Kasumi-1 (cell line): ENCODE measurements at places on chromosomes 4 and X.
A peak's percentile ranks its signal among the peaks of the same experiment; 100 is the strongest.

DNA sequence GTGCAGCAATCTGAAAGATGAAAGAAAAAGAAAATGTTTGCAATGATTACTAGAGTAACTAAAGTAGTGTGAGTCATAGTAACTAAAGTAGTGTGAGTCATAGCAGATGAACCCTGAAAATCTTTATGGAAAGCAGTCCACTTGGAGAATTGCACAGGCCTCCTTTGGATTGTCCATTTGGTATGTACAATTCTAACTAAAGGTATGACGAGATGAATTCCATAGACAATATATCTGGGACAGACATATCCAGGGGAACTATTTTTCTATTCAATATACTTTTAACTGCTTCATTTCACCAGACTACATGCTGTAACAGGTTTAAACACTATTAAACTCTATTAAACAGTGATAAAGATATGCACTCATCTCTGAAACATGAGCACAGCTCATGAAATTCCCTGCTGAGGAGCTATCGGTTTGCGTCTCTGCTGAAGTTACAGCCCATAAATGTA is 798.7 kb downstream of the PCDH7 start:
- DNase-seq: no peak

DNA sequence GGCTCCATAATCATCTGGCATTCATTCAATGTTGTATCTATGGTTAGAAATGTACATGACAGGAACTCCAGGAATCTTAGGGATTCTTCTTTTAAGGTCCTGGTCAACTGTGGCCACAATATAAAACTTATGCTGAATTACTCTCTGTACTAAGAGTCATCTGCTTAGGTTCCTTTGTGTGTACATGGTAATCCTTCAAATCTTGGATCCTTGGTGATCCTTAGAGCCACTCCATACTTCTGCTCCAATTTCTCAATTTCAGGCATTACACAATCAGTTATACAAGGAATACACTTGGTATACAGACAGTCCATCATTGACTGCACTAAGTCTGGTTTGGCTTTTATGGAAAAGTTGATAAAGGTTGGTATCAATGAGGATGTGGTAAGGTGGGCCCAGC is 5.8 kb downstream of the SRD5A3 start:
- DNase-seq: no peak

GRCh38 chr4:128711361-128711760 is 98.1 kb upstream of the JADE1 start:
- DNase-seq: no peak

DNA sequence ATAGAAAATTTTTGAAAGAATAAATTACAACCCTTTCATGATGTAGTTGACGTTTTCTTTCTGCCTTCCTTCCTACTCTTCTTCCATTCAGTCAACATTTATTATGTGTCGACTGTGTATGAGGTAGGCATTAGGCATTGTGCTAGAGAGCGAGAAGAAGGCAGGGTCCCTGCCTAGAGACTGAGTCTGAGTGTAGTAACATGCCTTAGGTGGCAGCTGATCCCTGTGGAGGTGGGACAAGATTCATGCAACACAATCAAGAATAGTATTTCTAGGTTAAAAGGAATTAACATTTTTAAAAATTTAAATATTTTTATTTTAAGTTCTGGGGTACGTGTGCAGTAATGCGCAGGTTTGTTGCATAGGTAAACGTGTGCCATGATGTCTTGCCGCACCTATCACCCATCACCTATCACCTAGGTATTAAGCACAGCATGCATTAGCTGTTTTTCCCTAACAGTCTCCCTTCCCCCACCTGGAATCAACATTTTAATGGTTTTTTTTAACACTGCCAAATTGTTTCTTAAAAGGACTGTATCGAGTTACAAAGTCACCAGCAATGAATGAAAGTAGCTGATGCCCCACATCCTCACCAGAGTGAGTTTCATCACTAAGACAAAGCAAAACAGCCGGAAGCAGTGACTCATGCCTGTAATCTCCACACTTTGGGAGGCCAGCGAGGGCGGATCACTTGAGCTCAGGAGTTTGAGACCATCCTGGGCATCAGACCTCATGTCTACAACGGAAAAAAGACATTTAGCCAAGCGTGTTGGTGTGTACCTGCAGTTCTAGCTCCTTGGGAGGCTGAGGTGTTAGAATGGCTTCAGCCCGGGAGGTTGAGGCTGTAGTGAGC is 84.0 kb downstream of the WWC2 start:
- peak; percentile 86 for DNase-seq

GRCh38 chrX:15998350-15998749 is 125.0 kb upstream of the GRPR start:
- no peak for DNase-seq

- no peak for DNase-seq
These were observed 43.2 kb downstream of the GALNT7 start for GRCh38 chr4:173211838-173212237.

DNA sequence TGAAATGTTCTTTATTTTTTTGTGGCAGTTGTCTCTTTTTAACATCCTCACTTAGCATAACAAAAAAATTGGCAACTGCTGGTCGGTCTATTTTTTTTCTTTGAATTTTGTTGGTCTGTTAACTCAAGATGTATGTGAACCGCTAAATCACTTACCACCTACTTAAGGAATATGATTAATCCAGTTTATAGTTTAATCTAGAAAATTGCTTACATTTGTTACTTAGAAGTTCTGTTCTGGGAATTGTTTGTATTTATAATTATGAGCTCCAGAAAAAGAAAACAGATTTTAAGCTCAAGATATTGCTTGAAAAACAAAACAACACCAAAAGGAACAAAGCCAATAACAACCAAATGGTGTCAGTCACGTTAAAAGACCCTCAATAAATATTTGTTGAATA is 66.1 kb upstream of the KLHL13 start:
- DNase-seq: no peak

DNA sequence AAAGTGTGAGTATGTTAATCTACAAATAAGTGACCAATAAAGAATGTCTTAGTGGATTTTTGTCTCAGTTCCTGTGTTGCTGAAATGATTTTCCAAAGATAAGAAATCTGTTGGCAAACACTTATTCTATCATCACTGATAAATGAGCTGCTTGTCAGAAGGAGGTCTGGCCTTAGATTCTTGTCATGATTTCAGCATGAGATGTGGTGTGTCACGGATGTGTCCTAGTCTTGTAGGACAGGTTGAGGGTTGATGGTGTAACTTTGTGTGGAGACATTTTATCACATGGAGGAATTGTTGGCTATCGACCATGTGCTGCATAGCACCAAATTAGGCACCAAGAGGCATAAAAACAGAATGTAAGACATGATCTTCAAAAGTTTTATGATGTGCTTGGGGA is 31.8 kb upstream of the LIMCH1 start:
- no peak for DNase-seq

- DNase-seq: no peak
These were observed 125.8 kb downstream of the IRF2 start for GRCh38 chr4:184348311-184349233.

DNA sequence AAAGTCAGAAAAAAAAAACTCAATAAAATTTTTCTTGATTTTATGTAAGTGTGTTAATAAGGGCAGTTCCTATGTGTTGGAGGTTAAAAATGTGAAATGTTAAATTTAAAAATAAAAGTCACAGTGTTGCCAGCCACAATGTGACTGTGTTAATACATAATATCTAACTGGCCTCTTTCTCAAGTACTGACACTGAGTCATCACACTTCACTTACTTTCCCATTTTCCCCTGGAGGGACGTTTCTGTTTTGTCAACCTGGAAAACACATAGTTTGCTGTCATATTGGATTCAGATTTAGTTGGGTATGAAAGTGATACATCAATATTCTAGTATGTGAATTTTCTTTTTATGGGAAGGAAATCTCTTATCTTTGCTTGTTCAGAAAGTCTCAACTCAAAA is 46.4 kb downstream of the ARHGEF38 start:
- DNase-seq: no peak

DNA sequence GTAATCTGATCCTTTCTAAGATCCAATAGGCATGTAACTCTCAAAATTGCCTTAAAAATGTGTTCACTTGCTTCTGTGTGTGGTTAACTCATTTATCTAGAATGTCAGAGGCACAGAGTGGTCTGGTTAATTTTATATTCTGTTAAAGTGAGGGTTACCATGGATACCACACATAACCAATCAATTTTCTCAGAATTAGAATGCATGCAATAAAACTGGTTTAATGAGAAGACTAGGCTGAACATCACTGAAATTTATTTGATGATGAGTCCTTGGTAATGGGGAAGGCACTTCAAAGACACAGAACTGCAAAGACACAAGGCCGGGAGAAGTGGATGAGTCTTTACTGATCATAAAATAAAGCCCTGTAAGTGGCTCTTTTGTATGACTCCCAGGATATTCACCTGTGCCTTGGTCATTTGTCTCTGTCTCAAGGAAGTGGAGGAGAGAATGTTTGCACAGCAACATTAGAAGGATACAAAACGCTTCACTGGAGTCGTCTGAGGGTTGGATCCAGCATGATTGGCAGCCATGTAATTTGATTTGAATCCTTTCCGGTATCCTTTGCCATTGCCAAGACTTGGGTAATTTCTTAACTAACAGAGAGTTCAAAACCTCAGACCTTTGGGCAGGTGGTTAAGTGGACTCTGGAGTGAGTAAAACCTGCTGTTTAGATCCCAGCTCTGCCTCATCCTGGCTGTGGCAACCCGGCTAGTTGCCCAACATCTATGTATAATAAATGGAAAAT is 94.0 kb upstream of the RBPJ start:
- DNase-seq: no peak

- DNase-seq: no peak
These were observed 83.3 kb upstream of the VCX2 start for GRCh38 chrX:8254401-8254800.

DNA sequence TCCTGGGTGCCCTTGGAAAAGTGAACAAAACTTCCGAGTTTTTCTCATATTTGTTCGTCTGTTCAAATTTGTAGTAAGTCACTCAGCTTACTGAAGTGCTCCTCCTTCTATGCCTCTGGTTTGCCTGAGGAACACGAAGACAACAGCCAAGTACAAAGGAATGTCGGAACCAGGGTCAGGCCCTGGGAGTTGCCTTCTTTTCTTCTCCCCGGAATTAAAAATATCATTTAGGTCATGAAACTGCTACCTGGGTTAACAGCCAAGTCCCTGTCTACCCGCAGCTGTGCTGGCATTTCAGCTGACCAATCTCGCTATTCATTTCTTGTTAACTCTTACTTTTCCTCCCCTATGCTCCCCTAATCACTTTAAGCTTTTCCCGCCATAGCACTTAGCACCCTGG is 137.6 kb upstream of the TEX13D start:
- no peak for DNase-seq

GRCh38 chrX:39752815-39753214 is 344.9 kb downstream of the BCOR start:
- DNase-seq: no peak

GRCh38 chrX:132169554-132169953 is 41.7 kb upstream of the FRMD7 start:
- DNase-seq: no peak

GRCh38 chr4:72567036-72567435 is 2.0 kb downstream of the ADAMTS3 start:
- peak; percentile 47 for DNase-seq

GRCh38 chrX:40065296-40066046 is 32.3 kb downstream of the BCOR start:
- DNase-seq: no peak

DNA sequence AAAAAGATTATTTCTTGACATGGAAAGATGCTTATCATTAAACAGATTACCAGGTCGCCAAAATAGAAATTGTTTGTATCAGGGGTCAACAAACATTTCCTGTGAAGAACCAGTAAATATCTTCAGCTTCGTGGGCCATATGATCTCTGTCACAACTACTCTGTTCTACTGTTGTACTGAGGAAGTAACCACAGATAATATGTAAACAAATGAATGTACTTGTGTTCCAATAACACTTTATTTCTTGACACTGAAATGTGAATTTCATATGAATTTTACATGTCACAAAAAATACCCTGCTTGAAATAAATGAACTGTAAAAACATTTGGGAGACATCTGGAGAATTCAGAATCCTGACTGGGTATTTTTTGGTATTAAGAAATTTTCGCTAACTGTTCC is 4.7 kb upstream of the FHL1 start:
- no peak for DNase-seq

GRCh38 chrX:40646489-40647306 is 663 bp downstream of the CXorf38 start:
- no peak for DNase-seq

GRCh38 chr4:99180382-99181070 is 36.4 kb upstream of the ADH4 start:
- DNase-seq: peak; percentile 5

DNA sequence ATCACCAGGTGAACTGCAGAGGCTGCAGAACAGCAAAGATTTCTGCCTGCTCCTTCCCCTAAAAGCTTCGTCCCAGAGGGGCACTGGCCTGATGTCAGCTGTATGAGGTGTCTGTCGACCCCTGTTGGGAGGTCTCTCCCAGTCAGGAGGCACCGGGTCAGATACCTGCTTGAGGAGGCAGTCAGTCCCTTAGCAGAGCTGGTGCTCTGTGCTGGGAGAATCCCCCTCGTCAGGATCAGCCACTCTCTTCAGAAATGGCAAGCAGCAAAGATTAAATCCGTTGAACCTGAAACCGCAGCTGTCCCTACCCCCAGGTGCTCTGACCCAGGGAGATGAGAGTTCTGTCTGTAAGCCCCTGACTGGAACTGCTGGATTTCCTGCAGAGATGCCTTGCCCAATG is 1166.3 kb upstream of the ADGRL3 start:
- DNase-seq: no peak

GRCh38 chr4:26197018-26197779 is 123.6 kb upstream of the RBPJ start:
- DNase-seq: peak; percentile 92

DNA sequence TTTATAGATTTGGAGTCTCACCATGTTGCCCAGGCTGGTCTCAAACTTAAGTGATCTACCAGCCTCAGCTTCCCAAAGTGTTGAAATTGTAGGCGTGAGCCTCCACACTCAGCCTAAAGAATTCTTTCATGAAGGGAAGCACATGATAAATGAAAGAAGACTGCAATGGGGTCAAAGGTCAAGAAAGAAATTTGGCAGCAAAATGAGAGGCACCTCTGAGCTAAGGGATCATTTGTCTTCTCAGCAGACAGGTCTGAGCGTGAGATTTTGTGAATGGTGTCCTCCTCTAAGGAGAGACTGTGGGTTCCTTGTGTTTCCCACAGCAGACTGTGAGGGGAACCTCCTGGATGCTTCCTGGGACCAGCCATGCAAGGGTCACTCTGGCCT is 57.5 kb upstream of the EGFL6 start:
- DNase-seq: no peak

- peak; percentile 83 for DNase-seq
These were observed 24.9 kb upstream of the ZDHHC15 start for GRCh38 chrX:75547783-75548182.

DNA sequence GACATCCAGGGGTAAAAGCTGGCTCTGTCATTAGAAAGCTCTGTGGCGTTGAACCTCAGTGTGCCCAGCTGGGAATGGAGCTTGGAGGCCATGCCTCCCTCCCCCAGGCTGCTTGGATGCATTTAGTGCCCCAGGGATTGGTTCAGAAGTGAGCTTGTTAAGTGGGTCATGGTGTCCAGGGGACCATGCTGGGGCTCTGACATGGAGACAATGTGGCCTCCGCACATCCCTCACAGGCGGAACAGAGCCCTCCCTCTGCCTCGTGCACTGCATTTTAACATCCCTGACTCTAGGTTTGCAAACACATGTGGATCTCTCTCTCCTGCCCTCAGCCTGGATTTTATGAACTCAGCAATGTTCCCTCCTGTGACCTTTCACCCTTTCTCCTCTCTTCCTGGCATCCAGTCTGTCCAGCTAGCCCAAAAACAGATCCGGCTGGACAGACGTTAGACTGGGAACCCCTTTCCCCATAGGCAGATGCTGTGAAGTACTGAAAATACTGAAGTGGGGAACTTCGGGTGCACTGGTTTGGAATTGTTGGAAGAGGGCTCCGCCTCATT is 81.5 kb downstream of the SORCS2 start:
- DNase-seq: no peak
